NCI-H1048 (cell line): ENCODE measurements at places on chromosomes 7 and 10.

- no peak for DNase-seq
Measured at GRCh38 chr10:66777665-66778064, 148.2 kb upstream of the LRRTM3 start.

DNA sequence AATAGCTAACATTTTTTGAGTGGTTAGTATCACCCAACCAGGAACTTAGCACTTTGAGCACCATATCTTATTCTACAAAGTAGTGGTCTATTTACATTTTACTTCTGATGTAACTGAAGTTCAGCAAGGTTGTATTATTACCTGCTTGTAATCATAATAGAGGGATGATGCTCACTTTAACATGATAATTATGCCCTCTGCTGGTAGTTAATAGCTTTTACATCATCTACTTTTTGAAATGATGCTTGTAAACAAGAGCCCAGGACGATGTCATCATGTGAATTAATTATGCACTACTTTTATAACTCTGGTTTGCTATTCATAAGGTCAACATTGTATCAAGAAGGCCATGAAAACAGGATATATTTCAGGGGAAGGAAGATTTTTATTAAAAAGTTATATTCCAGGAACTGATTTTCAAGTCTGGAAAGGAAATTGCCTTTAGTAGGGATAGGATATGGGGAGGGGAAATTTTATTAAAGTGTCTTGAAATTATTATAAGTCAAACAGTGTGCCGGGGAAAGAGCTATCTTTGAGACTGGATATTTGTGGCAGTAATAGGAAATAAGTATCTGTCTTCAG, 80.3 kb upstream of the SCIN start:
- peak; percentile 28 for DNase-seq

DNA sequence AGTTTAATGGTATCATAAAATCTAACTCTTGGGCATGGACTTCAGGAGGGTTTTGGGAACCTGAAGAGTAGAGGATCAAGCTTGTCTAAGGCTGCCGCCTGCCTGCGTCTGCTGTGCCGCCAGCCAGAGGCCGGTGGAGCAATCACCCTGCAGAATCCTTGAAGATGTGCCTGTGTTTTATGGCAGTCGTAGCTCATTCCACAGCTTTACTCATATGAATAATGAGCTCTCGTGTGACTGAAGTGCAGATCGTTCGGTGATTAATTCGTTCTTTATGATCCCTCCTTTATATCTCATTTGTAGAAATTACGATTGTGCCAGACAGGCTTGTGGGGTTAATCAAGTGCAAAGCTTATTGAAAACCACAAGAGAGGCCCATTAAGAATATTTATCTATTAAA, 100.8 kb downstream of the ACTR3B start:
- no peak for DNase-seq

DNA sequence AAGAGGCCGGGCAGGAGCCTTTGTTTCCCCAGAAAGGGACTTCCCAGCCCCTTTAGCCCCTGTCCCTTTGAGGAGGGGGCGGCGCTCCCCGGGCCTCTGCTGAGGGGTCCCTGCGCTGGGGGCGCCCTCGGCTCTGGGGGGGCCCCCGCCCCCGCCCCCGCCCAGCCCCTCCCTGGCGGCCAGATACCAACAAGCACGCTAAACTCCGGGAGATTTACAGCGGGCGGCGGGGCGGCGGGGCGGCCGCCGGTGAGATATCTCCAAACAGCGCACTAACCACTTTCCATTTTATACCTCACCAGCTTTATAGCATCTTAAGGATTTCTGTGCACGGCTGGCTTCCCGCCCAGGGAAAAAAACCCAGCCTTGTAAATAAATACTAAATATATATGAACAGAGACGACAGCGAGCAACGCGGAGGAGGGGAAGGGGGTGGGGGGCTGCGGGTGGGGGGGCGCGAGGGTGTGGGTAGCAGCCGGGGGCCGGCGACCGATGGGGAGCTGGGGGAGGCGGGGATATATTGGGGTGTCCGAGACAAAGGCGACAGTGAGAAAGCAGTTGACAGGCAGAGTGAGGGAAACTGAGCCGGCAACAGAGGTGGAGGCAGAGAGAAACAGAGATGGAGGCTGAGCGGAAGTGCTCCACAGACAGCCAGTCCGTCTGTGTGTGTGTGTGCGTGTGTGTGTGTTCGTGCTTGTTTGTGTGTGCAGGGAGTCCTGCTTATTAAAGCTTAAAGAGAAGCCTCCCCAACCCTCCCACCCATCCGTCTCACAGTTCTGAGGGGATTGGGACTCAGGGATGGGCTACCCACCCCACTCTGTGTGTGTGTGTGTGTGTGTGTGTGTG, 85.8 kb downstream of the HIF1AN start:
- DNase-seq, result no peak

GRCh38 chr7:1607696-1608095, 37.9 kb upstream of the PSMG3 start:
- DNase-seq, result no peak
